Activated B cell treated with CpG ODN at 0.5 μM for 24 hours (primary cell): ENCODE measurements at places on chromosomes 3 and 15. TPM values are rescaled to one million over a fixed set of nuclear protein-coding genes. Genes with fewer than 3 reads are reported as not detected.

The A4GNT gene
- total RNA-seq, result not detected in 2 replicates

The LCTL gene
- not detected in 2 replicates for total RNA-seq

The RHOV gene
- total RNA-seq, result 0.27 TPM in 1 of 2 replicates, not detected in the other

The CD80 gene
- total RNA-seq, result 71.4 and 88.1 TPM in 2 replicates

The C2CD4A gene
- total RNA-seq, result not detected in 2 replicates

The MYZAP gene
- 0.88 and 1.00 TPM in 2 replicates for total RNA-seq

The SEC62 gene
- 140 and 165 TPM in 2 replicates for total RNA-seq

- no peak for DNase-seq
- H3K36me3 ChIP-seq, result no peaks in the 10 kb centered on the region
Observed at GRCh38 chr3:178100908-178101307, 435.3 kb upstream of the KCNMB2 start.

DNA sequence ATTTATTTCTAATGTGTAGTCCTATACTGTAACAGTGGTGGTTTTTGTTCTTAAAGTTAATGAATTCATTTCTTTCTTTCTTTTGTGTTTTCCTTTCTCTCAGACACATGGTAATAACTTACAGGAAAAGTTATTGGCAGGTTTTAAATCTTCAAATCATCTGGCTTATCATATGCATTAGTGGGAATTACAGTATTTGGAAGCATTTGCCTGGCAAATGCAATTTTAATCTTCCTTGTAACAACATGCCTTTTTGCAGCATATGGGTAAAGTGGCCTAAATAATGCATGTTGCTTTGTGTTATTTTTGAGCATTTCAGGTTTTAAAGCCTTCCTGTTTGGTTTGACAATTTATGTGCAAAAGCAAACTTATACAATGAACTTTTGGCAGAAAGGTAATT, 66.8 kb downstream of the GALK2 start:
- no peak overlapping the region for H3K4me3 ChIP-seq
- H3K27ac ChIP-seq, result no peak overlapping the region
- no peaks in the 10 kb centered on the region for H3K27me3 ChIP-seq
- H3K36me3 ChIP-seq, result peaks cover 35% of the 10 kb centered on the region
- peaks cover 11% of the 10 kb centered on the region for H3K4me1 ChIP-seq

- H3K27me3 ChIP-seq, result no peaks in the 10 kb centered on the region
- H3K27ac ChIP-seq, result no peak overlapping the region
- no peaks in the 10 kb centered on the region for H3K36me3 ChIP-seq
- no peaks in the 10 kb centered on the region for H3K4me1 ChIP-seq
Observed at GRCh38 chr3:188860147-188860546, 311.6 kb upstream of the TPRG1 start.

GRCh38 chr15:50238255-50238654, 27.3 kb downstream of the HDC start:
- no peaks in the 10 kb centered on the region for H3K27me3 ChIP-seq
- H3K4me3 ChIP-seq, result no peak overlapping the region
- H3K4me1 ChIP-seq, result no peaks in the 10 kb centered on the region
- H3K36me3 ChIP-seq, result no peaks in the 10 kb centered on the region
- no peak overlapping the region for H3K27ac ChIP-seq

DNA sequence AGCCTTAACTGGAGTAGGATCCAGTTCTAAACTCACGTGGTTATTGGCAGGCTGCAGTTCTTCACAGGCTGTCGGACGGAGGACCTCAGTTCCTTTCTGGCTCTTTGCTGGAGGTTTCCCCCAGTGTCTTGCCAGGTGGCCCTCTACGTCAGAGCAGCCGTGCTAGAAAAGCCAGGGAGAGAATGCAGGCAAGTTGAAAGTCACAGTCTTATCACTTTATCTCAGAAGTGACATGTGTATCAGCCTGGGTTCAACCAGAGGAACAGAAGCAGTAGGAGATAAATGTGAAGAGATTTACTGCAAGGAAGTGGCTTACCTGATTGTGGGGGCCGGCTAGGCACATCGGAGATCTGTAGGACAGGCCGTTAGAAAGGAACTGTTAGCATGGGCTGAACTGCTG, 125.3 kb upstream of the BNIP2 start:
- H3K36me3 ChIP-seq, result no peaks in the 10 kb centered on the region
- no peak overlapping the region for H3K27ac ChIP-seq
- no peaks in the 10 kb centered on the region for H3K4me1 ChIP-seq
- DNase-seq, result no peak
- H3K27me3 ChIP-seq, result peaks cover 13% of the 10 kb centered on the region

GRCh38 chr15:35286721-35287120, 201.6 kb upstream of the NANOGP8 start:
- no peaks in the 10 kb centered on the region for H3K27me3 ChIP-seq
- DNase-seq, result no peak
- no peak overlapping the region for H3K27ac ChIP-seq
- H3K4me3 ChIP-seq, result no peak overlapping the region
- H3K36me3 ChIP-seq, result no peaks in the 10 kb centered on the region

DNA sequence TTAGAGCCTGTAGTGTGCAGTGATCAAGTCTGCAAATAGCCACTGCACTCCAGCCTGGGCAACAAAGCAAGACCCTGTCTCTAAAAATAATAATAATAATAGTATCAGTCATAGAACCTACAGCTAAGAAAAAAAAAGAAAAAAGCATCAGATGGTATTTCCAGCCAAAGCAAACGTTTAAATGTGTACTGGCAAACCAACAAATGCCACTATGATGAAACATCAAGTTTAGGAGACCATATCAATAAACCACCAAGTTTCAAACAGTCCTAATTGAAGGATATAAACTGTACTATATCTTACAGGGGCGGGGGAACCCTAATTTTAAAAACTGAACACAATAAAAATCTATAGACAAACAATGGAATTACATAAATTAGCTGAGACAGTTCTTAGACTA, 6.4 kb downstream of the UBP1 start:
- DNase-seq, result no peak
- peak overlapping the region; percentile 3 for H3K4me3 ChIP-seq
- peaks cover 86% of the 10 kb centered on the region for H3K4me1 ChIP-seq

GRCh38 chr3:53730576-53730975, 115.6 kb downstream of the CHDH start:
- no peaks in the 10 kb centered on the region for H3K4me1 ChIP-seq
- peaks cover 12% of the 10 kb centered on the region for H3K27me3 ChIP-seq
- DNase-seq, result no peak

- H3K4me1 ChIP-seq, result no peaks in the 10 kb centered on the region
- H3K36me3 ChIP-seq, result no peaks in the 10 kb centered on the region
- H3K4me3 ChIP-seq, result no peak overlapping the region
- H3K27me3 ChIP-seq, result peaks cover 9% of the 10 kb centered on the region
- DNase-seq, result no peak
Observed at GRCh38 chr3:111080413-111080812, 8.8 kb downstream of the NECTIN3 start.

DNA sequence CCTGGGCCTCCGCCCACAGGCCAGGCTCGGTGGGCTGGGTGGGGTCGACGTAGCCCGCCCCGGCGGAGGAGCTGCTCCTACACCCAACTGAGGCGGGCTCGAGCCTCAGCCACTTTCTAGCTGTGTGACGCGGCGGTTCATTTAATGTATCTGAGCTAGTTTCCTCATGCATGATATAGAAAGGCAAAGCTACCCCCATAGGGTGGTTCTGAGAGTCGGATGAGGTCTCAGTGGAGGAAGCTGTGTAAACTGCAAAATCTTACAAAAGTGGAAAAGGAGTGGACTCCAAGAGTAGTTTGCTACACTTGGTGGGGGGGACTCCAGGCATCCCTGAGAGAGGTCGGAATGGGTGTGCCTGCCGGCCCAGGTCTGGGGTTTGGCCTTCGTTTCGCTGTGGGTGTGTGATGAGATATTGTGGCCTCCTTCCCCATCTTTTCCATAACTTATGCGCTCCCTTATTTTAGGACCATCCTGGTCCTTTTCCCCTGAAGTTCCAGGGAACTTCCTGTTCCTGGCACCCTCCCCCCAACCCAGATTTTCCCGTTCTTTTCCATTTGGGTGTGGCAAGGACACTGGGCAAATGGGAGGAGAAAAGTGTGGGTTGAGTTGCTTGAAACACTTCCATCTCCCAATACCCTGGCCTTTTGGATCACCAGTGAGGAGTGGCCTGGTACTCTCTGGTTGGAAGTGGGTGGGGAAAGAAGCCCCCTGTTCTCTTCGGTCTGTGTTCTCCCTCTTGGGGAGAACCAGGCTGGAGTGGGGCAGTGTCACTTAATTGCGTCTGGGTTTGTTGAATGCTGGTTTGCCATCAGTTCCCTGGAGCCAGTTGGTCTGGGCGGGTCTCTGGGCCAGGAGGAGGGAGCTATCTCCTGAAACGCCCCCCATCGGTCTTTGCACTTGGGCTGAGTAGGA, 1.1 kb downstream of the PDIA5 start:
- H3K36me3 ChIP-seq, result no peaks in the 10 kb centered on the region
- H3K27me3 ChIP-seq, result peaks cover 2% of the 10 kb centered on the region
- H3K4me1 ChIP-seq, result peaks cover 18% of the 10 kb centered on the region

DNA sequence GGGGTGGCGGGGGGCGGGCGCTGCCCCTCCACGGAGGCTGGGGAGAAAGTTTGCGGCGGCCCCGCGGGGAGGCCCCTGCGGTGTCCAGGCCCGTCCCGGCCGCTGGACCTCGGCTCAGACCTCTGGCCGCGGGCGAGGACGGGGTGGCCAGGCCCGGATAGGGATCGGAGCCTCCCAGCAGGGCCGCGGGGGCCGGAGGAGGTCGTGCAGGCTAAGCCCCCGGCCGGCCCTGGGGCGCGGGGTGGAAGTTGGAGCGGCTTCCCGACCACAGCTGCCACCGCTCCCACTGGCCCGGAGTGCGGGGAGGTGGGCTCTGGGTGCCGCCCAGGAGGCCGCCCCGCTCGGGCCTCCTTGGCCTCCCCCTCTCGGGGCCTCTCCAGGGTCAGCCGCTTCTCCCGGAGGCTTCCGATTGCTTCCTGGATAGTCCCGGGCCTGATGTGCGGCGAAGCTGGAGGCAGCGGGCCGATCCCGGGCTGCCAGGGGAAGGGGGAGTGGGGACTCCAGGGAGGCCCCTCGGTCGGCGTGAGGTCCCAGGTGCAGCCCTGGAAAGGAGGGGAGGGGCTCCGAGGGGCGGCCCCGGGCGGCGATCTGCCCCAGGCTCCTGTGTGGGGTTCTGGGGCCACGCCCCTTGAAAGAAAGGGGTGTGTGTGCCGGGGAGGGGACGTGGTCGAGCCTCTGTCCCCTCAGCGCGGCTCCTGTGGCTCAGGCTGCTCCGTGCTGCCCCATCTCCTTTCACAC, 907 bp downstream of the PLXNA1 start:
- peaks cover 2% of the 10 kb centered on the region for H3K36me3 ChIP-seq
- H3K27ac ChIP-seq, result no peak overlapping the region
- no peak for DNase-seq
- peak overlapping the region; percentile 68 for H3K4me3 ChIP-seq

- no peak overlapping the region for H3K4me3 ChIP-seq
- H3K4me1 ChIP-seq, result no peaks in the 10 kb centered on the region
Observed at GRCh38 chr3:181564222-181564621, 147.5 kb upstream of the SOX2 start.

DNA sequence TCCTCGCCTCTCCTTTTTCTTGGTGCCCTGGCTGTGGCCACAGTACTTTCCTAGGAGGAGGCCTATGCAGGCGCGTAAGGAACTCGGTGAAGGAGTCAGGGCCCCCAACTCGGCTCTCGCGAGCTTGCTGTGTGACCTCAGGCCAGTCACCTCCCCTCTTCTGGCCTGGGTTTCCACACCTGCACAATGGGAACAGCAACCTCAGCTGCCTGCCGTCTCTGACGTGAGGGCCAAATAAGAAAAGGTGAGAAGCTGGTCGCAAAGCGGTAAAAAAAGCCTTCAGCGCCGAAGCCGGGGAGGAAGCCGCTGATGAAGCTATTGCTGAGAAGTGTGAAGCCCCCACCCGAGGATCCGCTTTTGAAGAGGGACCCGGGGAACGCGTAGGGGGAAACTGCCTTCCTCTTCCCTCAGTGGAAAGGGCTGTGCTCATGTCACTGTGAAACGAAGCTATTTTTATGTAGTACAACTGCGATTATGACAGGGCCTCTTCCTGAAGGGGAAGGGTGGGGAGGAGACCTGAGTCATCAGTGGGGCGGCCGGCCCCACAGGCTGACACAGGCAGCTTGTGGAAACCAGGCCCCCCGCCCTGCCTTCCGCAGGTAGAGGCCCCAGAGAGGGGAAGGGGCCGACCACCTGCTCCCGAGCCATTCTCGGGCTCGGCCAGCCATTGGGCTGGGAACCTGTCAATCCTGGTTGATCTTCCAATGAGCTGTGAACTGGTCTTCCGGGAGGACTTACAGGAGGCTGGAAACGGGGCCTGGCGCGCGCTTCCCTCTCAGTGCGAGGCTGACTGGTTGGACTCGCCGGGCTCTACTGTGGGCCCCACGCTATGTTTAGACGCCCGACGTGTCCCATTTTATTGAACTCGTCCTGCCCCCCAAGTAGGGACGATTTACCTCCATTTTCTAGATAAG, 18.0 kb upstream of the ANKDD1A start:
- H3K27ac ChIP-seq, result peak overlapping the region; percentile 99
- H3K27me3 ChIP-seq, result no peaks in the 10 kb centered on the region
- peak; percentile 90 for DNase-seq

DNA sequence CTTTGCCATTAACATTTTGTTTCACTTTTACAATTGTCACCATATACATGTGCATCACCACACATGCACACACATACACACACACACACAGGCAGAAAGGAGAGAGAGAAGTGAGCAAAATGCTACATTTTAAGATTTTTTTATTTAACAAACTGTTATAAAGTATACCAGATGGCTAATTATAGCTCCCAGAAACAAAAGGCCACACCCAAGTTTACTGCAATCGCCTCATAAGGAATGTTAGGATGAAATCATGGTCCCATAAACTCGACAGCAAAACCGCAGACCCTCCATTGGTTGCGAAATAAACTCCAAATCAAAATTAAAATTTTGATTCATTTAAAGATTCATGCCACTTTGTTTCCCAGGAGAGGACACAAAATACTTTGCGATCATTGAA, 16.1 kb upstream of the C15orf61 start:
- H3K4me3 ChIP-seq, result no peak overlapping the region

- no peaks in the 10 kb centered on the region for H3K36me3 ChIP-seq
- no peak overlapping the region for H3K27ac ChIP-seq
- H3K4me1 ChIP-seq, result peaks cover 9% of the 10 kb centered on the region
- no peak overlapping the region for H3K4me3 ChIP-seq
Observed at GRCh38 chr3:112751061-112751460, 95.6 kb downstream of the CD200R1L start.

GRCh38 chr3:57079474-57079831, 19.0 kb downstream of the SPATA12 start:
- no peak overlapping the region for H3K27ac ChIP-seq

DNA sequence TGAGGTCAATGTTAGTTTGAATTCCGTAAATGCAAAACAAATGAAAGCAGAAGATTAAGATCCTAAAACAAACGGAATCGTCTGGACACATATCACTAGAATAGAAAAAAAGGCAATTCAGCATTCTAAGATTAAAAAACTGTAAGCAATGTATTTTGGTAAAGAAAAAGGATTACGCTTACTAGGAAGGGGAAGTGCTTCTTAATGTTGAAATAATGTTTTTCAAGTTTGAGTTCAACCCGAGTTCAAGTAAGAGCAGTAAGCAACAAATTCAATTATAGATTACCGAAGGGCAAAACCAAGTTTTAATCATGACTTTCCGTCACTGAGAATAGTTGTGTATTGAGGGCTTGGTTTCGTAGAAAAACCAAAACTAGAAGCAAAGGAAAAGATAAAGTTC, 637 bp downstream of the CIP2A start:
- H3K4me3 ChIP-seq, result peak overlapping the region; percentile 97
- DNase-seq, result no peak
- peak overlapping the region; percentile 100 for H3K27ac ChIP-seq
